Lung microvascular endothelial cell (primary cell): ENCODE measurements at places on chromosomes 7 and 10.

DNA sequence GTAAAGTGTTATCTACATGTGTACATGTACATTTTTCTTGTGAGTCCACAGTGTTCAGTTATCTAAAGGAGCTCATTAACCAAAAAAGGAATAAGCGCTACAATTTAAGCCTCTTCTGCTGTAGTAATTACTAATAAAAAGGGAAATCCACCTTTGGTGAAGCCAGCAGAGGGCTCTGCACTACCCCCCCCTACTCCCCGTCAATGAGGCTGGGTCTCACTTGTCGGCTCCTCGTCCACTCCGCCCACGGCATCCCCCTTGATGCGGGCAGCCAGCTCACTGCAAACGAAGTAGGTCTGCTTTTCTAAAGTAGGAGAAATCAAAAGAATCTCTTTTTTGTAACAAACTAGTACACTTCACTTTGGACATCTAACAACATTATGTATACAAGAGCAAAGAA lies 4.7 kb upstream of the WASHC2A start:
- DNase-seq, result no peak

DNA sequence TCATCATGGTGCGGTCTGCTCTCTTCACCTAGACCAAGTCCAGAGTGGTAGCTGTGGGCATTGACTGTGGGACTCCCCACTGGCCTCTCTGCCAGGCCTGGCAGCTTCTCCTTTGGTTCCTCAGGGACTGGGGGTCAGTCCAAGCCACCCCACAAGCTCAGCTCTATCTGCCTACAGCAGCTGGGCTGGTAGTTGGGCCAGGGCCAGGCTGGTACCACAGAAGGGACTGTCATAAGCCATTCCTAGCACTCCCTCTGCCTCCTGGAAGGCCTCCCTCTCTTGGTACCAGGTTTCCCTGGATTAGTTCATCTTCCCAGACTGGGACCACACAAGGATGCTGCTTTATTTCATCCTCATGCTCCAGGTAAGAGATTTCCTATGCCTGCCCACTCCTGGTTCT lies 24.2 kb upstream of the UNC5B start:
- DNase-seq, result no peak

- DNase-seq, result peak; percentile 23
Observed at GRCh38 chr7:26197153-26198115, 3.1 kb downstream of the HNRNPA2B1 start.

- no peak for DNase-seq
Observed at GRCh38 chr10:64394744-64395143, 873.5 kb downstream of the REEP3 start.

DNA sequence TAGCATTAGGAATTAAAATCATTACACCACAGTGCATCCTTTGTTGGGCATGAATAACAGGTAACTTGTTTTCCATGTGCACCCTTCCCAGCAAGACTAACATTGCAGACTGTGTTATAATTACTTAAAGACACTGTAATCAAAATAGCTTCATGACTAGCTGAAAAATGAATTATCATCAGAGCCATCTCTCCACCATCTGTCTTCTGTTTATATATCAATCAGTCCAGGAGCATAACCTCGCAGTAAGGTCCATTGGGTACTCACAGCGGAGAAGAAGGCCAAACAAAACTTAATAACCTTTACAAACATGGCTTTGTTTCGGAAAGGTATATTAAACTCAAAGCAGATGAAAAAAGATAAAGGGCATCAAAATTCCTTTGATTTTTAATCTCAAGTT lies 90.6 kb downstream of the ODAD2 start:
- DNase-seq, result no peak

DNA sequence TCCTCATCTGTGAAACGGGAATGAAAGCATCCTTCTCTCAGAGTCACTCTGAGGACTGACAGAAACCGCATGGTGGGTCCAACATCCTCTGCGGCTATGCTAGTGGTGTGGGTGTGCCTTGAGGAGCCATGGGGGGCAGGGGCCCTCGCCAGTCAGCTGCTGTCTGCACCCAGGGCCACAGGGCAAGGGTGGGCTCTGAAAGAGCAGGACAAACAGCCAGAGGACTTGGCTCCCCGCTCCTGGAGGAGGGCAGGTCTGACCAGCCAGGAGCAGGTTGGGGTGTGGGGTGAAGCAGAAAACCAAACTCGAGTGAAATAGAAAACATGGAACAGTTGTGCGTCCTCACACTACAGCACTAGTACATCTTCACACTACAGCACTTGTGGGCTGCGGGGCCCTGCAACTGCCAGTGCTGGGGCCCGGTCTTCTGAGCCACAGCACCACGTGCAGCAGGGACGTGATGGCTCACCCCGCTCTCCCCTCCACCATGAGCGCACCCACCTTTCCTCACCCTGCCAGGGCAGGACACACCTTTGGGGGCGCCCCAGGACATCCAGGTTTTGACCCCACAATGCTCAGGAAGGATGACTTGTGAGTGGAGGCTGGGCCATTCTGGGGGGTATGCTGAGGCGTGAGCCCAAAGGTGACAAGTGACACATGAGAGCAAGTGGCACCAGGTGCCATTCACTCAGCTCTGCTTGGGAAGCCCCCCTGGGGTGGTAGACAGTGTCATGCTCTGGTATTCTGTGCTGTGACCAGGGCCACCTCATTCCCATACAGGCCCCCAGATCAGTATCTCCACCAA lies 96.1 kb upstream of the RET start:
- DNase-seq, result no peak

DNA sequence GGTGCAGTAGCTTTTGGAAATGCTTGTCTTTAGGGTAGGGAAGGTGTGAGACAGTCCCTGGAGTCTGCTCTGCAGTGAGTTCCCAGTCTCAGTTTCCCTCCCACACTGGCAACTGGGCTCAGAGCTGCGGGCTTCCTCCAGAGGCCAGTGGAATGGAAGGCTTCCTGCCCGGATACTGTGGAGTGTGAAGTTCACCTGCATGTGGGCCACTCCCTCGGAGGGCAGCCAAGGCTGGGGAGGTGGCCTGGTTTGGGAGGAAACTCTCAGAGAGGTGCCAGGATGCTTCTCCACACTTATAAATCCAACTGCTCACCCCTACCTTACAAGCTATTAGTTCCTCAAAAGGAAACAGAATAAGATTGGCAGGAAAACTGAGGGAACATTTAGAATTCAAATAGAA lies 18.1 kb upstream of the UBE2H start:
- no peak for DNase-seq

GRCh38 chr7:46554688-46555422 lies 633.8 kb upstream of the IGFBP3 start:
- DNase-seq, result no peak
